ENCODE measurements at places on chromosomes 3 and 15. TPM values are rescaled to one million over a fixed set of nuclear protein-coding genes. Genes with fewer than 3 reads are reported as not detected.

GRCh38 chr3:184008161-184008560, 9.5 kb downstream of the ABCC5 start:
- H3K27ac ChIP-seq: peak overlapping the region; percentile 81
- peaks cover 37% of the 10 kb centered on the region for H3K4me1 ChIP-seq
- no peak for DNase-seq
- no peaks in the 10 kb centered on the region for H3K27me3 ChIP-seq
- peaks cover 29% of the 10 kb centered on the region for H3K36me3 ChIP-seq

GRCh38 chr3:138289701-138290100, 40.0 kb downstream of the NME9 start:
- no peaks in the 10 kb centered on the region for H3K27me3 ChIP-seq
- peaks cover 23% of the 10 kb centered on the region for H3K36me3 ChIP-seq
- no peak overlapping the region for H3K4me3 ChIP-seq

DNA sequence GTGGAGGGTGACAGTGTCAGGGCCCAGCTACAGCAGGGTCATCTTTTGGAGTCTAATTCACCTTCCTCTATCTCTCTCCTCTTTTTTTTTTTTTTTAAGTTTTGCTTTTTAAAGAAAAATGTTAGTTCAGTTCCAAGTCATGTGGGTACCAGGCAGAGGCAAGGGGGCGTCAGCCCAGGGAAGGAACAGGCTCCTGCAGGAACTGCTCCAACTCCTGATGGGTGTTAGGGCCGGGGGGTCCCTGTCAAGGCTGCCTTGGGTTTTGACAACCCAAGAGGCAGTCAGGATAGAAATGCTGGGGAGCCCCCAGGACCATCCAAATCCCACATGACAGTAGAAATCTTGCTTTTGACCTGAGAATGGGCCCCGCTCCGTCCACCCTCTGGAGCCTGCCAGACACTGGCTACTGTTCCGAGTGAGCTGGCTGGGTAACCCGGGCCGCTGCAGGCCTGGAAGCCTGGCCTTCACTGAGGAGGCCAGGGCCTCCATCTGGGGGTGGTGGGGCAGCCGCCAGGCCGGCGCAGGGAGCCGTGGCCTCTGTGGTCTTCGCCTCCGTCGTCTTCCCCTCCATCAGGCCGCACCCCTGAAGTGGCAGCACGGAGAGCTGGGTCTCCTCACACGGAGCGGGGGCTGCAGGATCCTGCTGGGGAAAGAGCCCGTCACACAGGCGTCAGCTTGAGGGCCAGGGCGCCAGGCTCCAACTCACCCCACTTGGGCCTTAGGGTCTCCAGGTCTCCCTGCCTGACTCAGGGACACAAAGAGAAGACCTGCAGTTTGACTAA, 24.2 kb downstream of the RNU5B-1 start:
- H3K27ac ChIP-seq: no peak overlapping the region
- no peak for DNase-seq
- H3K4me1 ChIP-seq: peaks cover 5% of the 10 kb centered on the region
- H3K4me3 ChIP-seq: no peak overlapping the region
- H3K36me3 ChIP-seq: peaks cover 18% of the 10 kb centered on the region
- H3K27me3 ChIP-seq: no peaks in the 10 kb centered on the region

DNA sequence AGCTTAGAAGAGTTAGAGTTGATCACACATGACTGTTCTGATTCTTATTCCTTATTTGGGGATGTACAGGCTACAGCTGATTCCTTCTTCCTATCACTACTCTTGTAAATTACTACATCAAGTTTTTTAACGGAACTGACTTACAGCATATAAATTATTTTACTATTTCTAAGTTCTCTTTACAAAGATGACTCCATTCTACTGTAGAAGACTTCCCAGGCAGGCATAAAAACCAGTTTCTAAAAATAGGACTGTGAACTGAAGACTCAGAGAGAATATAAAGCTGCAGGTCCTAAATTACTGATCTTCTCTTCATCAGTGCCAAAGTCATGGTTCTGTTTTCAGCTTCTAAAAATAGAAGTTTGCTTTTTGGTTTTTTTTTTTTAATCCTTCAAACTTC, 38.9 kb downstream of the ANO10 start:
- H3K27ac ChIP-seq: no peak overlapping the region
- no peaks in the 10 kb centered on the region for H3K36me3 ChIP-seq
- no peaks in the 10 kb centered on the region for H3K4me1 ChIP-seq
- DNase-seq: no peak
- H3K27me3 ChIP-seq: no peaks in the 10 kb centered on the region

DNA sequence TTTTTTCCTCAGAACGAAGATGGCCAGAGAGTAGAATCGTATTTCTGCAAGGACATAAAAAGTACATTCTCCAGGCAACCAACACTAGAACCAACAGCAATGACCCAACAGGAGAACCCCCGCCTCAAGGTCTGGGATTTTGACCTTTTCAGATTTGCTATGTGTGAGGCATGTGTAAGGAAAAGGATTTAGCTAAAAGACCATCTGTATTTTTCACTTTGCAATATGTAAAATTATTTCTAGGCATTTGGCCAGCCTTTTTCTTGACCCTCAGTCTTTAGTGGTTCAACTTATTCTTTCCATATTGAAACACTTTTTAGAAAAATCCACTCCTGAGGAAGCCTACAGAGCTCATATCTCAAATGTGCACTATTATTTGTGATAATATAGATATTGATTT, 219.2 kb upstream of the GOLGA6L4 start:
- H3K4me1 ChIP-seq: no peaks in the 10 kb centered on the region
- DNase-seq: no peak

DNA sequence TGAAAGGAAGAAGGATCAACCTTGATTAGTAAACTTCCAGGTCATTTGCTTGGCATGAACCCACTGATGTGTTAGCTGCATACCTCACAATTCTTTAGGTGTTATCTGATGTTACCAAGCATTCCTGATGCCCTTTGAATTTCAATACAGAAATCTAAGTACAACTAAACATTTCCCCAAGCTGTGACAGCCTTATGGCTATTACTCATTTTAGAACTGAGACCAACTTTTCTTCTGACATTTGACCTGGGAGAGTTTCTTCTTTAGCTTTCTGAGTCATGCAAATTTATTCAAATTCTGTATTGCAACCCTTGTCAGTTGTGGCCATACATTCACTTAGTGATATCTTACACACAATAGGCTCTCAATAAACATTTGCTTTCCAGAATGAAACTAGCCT, 124.3 kb downstream of the TIGIT start:
- no peak for DNase-seq
- no peak overlapping the region for H3K27ac ChIP-seq
- H3K4me3 ChIP-seq: no peak overlapping the region
- no peaks in the 10 kb centered on the region for H3K27me3 ChIP-seq

ZBED2 gene
- not detected for total RNA-seq

PRKCI gene
- 67.6 TPM for total RNA-seq

GOLGA6L1 gene
- not detected for total RNA-seq

- H3K4me3 ChIP-seq: no peak overlapping the region
- H3K27ac ChIP-seq: no peak overlapping the region
- no peak for DNase-seq
- H3K4me1 ChIP-seq: no peaks in the 10 kb centered on the region
These were observed 65.0 kb downstream of the SYNM start for GRCh38 chr15:99169769-99170311.

NLGN1 gene
- total RNA-seq: 5.7 TPM

DNA sequence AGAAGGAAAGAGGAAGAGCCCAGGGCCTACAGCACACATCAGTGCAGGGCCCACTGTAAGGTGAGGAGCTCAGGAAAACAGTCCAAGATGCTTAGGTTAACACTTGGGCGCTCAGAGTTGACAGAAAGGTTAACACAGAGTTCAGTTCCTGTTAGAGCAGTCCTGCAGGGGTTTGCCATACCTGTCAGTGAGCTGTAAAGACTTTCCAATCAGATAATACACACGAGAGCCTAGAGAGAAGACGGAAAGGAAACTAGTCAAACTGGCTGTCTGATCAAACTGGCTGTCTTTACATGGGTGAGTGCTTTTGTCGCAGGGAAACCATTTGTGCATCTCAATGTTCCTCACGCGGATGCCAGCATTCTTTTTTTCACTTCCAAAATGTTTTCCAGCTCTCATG, 61.4 kb upstream of the ARHGEF26 start:
- no peak for DNase-seq
- no peaks in the 10 kb centered on the region for H3K36me3 ChIP-seq
- no peaks in the 10 kb centered on the region for H3K27me3 ChIP-seq
- H3K4me3 ChIP-seq: no peak overlapping the region
- H3K4me1 ChIP-seq: peaks cover 15% of the 10 kb centered on the region

VEPH1 gene
- total RNA-seq: 12.3 TPM

DNA sequence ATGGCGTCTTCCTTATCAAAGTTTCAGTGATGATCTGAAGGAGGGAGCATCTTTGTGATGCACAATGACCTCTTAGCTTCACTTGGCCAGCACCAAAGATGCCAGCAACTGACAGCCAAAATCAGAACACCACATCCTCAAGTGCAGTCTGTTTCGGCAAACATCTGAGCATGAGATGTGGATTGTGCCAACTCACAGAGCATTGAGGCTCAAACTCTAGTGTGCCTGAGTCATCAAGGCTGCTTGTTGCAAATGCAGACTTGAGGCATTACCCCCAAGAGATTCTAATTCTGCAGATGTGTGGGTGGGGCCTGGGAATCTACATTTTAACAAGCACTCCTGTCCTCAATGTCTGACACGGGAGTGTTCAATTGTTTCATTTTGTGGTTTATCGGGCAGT, 35.8 kb downstream of the ABHD5 start:
- H3K27ac ChIP-seq: no peak overlapping the region
- DNase-seq: no peak
- no peak overlapping the region for H3K4me3 ChIP-seq
- H3K36me3 ChIP-seq: peaks cover 3% of the 10 kb centered on the region

DNASE1L3 gene
- total RNA-seq: not detected

- H3K36me3 ChIP-seq: no peaks in the 10 kb centered on the region
- H3K27me3 ChIP-seq: peaks cover 46% of the 10 kb centered on the region
- no peak for DNase-seq
- H3K27ac ChIP-seq: no peak overlapping the region
- H3K4me1 ChIP-seq: peaks cover 4% of the 10 kb centered on the region
These were observed 1.9 kb upstream of the CAMKV start for GRCh38 chr3:49871531-49872153.

- no peak for DNase-seq
- H3K4me1 ChIP-seq: peaks cover 4% of the 10 kb centered on the region
- no peak overlapping the region for H3K27ac ChIP-seq
- H3K27me3 ChIP-seq: no peaks in the 10 kb centered on the region
- H3K4me3 ChIP-seq: no peak overlapping the region
These were observed 84.3 kb downstream of the TNIK start for GRCh38 chr3:171375666-171376595.

ZNF445 gene
- total RNA-seq: 62.5 TPM

GRCh38 chr15:82624008-82624407, 23.2 kb downstream of the CPEB1 start:
- H3K27ac ChIP-seq: no peak overlapping the region
- H3K27me3 ChIP-seq: no peaks in the 10 kb centered on the region
- DNase-seq: no peak
- H3K4me3 ChIP-seq: no peak overlapping the region
- H3K4me1 ChIP-seq: no peaks in the 10 kb centered on the region
- H3K36me3 ChIP-seq: no peaks in the 10 kb centered on the region

DNA sequence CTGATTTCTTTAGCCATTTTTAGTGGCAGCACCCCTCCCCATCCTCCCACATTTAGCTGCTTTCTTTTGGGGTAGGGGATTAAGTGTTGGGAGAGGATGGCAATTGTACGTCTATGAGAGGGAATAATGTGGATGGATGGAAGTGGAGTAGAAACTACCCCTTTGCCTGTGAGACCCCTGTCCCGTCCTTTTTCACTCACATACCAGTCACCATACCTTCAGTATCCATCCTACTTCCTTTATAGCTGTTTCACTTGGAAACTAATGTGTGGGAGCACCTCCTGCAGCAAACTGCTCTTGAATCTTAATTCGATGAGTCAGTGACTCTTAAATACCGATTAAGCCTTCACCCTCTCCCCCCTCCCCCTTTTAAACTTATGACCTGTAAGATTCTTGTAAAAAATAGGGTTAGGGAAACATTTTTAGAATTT, 730 bp downstream of the SPRED1 start:
- DNase-seq: no peak
- H3K27ac ChIP-seq: peak overlapping the region; percentile 92
- peaks cover 36% of the 10 kb centered on the region for H3K4me1 ChIP-seq
- H3K36me3 ChIP-seq: no peaks in the 10 kb centered on the region
- H3K27me3 ChIP-seq: no peaks in the 10 kb centered on the region

DNA sequence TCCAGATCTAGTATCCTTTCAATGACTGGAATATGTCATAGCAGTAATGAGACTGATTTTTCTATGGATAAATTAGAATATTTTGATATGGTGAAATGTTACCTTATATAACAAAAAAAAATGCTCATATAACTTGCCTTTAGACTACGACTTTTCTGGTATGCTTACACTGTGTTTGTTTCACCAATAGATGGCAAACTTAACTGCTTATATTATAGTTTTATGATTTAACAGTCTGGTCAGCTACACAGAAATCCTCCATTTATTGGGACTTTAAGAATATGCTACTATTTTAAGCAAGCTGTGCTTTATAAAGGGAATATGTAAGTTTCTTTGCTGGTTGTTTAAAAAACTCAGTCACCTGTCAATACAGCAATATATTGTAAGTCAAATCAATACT, 205.6 kb downstream of the VGLL3 start:
- DNase-seq: no peak
- no peak overlapping the region for H3K27ac ChIP-seq
- H3K4me1 ChIP-seq: no peaks in the 10 kb centered on the region

- H3K36me3 ChIP-seq: peaks cover 3% of the 10 kb centered on the region
- no peak overlapping the region for H3K27ac ChIP-seq
- no peaks in the 10 kb centered on the region for H3K27me3 ChIP-seq
- peaks cover 6% of the 10 kb centered on the region for H3K4me1 ChIP-seq
- no peak for DNase-seq
These were observed 18.8 kb upstream of the SKOR1 start for GRCh38 chr15:67806536-67806935.

- H3K4me1 ChIP-seq: peaks cover 2% of the 10 kb centered on the region
- no peaks in the 10 kb centered on the region for H3K27me3 ChIP-seq
- no peaks in the 10 kb centered on the region for H3K36me3 ChIP-seq
These were observed 112.7 kb downstream of the OXSM start for GRCh38 chr3:25902586-25902985.

CCR5 gene
- total RNA-seq: not detected

- H3K4me3 ChIP-seq: no peak overlapping the region
- H3K4me1 ChIP-seq: no peaks in the 10 kb centered on the region
- peaks cover 25% of the 10 kb centered on the region for H3K27me3 ChIP-seq
- H3K27ac ChIP-seq: no peak overlapping the region
These were observed 103.8 kb upstream of the PRR20G start for GRCh38 chr3:127391436-127392155.

GRCh38 chr15:57472861-57473260, 96.6 kb downstream of the CGNL1 start:
- peaks cover 39% of the 10 kb centered on the region for H3K4me1 ChIP-seq
- no peak overlapping the region for H3K27ac ChIP-seq
- DNase-seq: no peak
- no peak overlapping the region for H3K4me3 ChIP-seq

- DNase-seq: no peak
- peaks cover 12% of the 10 kb centered on the region for H3K27me3 ChIP-seq
- H3K36me3 ChIP-seq: no peaks in the 10 kb centered on the region
These were observed 17.3 kb upstream of the HDAC11 start for GRCh38 chr3:13462822-13463221.

- no peak for DNase-seq
- H3K27ac ChIP-seq: no peak overlapping the region
- H3K4me1 ChIP-seq: no peaks in the 10 kb centered on the region
- H3K27me3 ChIP-seq: peaks cover 5% of the 10 kb centered on the region
- H3K4me3 ChIP-seq: no peak overlapping the region
These were observed 40.5 kb upstream of the SEC13 start for GRCh38 chr3:10361375-10361774.

GRCh38 chr15:78766041-78766440, 45.2 kb downstream of the ADAMTS7 start:
- H3K27ac ChIP-seq: no peak overlapping the region
- H3K27me3 ChIP-seq: no peaks in the 10 kb centered on the region
- no peak overlapping the region for H3K4me3 ChIP-seq
- no peaks in the 10 kb centered on the region for H3K4me1 ChIP-seq

Measured in progenitor cell of endocrine pancreas (in vitro differentiated cells).